MG63 (cell line): ENCODE measurements at places on chromosomes 3 and 15. TPM values are rescaled to one million over a fixed set of nuclear protein-coding genes. Genes with fewer than 3 reads are reported as not detected.

DNA sequence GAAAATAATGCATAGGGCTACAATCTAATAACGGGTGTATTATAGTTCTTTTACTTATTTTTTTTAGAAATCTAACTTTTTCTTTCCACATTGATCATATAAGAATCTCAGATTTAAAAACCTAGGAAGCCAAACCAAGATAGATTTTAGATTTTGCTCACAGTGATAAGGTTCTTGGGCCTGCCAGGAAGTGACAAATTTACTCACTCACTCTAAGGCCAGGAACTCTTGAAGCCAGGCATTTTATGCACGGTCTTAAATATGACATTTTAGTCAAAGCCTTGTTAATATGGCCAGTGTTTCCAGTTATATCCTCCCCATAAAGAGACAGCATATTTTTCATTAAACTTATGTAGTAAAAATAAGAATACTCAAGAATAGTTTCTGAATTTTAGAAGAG is 271.4 kb downstream of the SQOR start:
- DNase-seq, result no peak

- no peak for DNase-seq
These were observed 86.2 kb downstream of the CMSS1 start for GRCh38 chr3:99903869-99904268.

- DNase-seq, result peak; percentile 40
These were observed 350.5 kb downstream of the LRTM1 start for GRCh38 chr3:54577313-54577712.

DNA sequence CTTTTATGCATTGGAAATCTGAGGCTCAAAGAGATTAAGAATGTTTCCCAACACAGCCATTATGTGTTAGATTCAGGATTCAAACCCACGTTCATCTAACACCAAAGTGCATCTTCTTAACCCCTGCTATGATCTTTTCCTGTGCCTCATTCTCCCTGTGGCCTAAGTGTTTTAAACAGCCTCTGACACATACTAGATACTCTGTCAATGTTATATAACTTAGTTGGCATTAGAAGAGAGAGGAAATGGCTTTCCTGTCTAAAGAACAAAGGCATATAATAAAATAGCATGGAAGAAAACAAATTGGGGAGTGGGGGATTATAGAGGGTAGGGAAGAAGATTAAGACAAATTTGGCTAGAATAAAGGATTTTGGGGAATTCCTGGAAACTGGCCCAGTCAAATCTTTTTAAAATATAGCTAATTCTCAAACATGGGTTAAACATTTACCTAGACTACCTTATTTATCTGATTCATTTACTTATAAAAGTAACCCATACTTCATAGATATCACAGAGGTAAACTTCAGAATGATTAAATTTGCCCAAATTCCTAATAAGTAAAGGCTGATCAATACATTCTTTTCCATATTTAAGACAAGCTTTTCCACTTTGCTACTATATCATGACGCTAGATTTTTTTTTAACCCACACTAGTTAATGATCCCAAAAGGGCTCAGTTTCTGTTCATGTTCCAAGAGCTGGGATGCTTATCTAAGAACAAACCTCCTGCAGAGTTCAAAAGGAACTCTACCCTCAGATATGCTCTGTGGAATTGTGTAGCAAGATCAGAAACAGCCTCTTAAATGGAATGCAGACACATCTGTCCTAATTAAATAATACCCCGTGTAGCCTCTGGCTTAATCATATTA is 122.9 kb upstream of the PTPRG start:
- DNase-seq, result no peak

DNA sequence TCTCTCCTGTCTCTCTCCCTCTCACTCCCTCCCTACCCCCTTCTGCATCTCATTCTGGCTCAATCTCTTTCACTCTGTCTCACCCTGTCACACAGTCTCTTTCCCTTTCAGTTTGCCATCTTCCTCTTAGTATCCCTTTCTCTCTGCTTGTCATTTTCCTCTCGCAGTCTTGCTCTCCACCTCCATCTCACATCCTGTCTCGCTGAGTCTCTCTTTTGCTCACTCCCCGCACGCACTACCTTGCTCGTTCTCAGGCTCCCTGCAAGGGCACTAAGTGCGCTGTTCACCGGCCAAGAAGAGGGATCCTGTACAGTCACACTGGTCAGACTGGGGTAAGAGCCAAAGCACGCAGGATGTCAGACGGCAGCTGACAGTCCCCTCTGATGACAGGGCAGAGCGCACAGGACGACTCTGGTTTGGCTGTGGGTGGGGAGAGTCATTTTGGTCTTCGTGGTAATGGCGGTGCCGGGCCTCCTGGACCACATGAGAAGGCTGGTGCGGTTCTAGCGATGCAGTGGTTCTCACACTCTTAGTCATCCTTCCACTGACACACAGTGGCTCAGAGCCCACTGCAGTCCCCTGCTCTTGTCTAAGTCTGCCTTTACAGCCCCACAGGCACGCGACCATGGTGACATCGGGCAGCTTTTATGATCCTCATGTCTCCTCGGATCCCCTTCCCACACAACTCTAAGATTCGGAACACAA is 356.8 kb downstream of the FOXP1 start:
- peak; percentile 23 for DNase-seq

DNA sequence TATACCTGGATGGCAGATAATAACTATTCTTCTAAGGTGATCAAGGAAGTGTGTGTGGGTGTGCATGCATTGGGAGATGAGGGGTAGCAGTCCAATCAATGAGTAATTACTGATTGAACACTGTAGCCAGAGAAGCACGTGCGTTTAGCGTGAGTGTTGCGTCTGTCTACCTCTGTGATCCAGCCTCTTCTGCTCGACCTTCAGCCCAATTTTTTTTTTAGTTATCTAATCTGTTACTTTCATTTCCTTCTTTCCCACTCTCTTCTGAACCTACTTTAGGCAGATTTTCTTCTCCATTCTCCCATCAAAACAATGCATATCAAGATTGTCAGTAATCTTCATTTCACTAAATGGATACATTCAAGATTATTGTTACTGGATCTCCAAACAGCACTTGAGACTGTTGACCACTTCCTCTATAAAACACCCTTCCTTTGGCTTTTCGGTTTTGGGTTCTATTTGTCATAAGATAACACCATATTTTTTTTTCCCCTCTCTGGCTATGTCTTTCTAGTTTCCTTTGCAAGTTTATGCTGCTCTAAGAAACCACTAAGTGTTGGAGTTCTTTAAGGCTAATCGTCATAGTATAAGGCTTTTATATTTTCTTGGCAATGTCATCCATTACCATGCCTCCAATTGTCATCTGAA is 41.0 kb downstream of the MCTP2 start:
- no peak for DNase-seq

- DNase-seq, result no peak
These were observed 115.0 kb downstream of the ISL2 start for GRCh38 chr15:76451540-76451939.

DNA sequence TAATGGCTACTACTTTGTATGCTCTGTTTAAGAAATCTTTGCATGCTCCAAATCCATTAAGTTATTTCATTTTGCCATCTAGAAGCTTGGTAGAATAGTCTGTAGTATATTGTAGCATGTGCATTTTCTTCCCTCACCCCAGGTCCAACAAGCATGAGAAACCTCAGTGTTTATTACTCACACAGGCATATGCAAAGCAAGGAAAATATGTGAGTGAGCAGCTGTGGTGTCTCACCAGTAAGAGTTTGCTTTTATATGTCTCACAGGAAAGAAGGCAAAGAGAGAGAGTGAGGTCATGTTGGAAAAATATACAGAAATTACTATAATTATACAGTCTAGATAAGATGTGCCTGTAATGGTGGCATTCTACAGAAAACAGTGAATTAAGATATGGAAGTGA is 312.5 kb downstream of the C3orf38 start:
- no peak for DNase-seq

GRCh38 chr3:63768386-63768785 is 50.7 kb upstream of the C3orf49 start:
- DNase-seq, result no peak

DNA sequence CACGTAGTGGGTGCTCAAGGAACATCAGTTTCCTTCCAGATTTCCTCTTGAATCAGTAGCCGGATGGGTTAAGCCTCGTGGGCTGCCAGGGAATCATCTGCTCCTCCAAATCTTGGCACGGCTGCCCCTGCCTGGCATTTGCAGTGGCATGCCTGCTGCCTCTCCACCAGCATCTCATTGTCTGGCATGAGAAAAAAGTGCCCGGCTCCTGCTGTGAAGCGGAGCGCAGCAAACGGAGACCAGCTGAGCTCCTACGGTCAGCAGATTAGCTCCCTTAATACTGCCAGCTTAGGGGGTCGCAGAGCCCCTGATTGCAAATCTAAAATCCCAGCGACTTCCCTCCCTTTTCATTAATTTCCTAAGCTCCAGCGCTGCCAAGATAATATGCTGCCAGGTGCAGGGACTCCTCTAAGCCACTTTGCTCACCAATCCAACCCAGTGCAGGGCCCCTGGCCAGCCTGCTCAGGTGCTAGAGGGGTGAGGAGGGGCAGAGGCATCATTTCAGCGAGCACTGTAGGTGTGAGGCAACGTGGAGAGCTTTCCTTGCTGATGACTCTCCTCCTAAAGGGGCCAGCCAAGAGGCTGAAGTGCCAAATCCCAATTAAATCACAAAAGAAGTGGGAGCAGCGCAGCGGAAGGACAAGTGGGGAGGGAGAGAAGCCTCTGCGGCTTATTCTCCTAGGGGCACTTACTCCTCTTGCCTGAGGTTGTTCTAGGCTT is 49.6 kb upstream of the ST8SIA2 start:
- DNase-seq, result peak; percentile 82

DNA sequence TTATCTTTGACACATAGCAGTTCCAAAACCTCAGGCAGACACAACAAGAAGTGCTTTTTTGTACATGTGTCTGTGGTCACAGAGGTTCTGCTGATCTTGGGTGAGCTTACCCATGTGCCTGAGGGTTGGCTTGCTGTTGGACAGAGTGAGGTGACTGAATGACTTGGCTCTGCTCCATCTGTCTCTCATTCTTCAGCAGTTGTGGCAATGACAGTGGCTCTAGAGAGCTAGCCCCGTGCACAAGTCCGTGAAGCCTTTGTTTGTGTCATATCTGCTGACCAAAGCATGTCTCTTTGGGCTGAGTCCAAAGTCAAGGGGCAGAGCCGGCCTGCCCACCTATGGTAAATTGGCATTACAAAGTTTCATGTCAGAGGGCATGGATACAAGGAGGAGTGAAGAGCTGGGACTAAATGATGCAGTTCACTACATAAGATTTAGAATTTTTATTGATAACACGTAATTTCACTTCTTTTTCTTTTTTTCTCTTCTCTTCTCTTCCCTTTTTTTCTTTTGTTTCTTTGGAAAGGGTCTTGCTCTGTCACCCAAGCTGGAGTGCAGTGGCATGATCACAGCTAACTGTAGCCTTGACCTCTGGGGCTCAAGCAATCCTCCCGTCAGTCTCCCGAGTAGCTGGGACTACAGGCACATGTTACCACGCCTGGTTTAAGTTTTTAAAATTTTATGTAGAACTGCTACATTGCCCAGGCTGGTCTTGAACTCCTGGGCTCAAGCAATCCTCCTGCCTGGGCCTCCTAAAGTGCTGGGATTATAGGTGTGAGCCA is 77.9 kb downstream of the ITPR1 start:
- no peak for DNase-seq

GRCh38 chr15:56798639-56799038 is 65.3 kb upstream of the ZNF280D start:
- DNase-seq, result peak; percentile 90

DNA sequence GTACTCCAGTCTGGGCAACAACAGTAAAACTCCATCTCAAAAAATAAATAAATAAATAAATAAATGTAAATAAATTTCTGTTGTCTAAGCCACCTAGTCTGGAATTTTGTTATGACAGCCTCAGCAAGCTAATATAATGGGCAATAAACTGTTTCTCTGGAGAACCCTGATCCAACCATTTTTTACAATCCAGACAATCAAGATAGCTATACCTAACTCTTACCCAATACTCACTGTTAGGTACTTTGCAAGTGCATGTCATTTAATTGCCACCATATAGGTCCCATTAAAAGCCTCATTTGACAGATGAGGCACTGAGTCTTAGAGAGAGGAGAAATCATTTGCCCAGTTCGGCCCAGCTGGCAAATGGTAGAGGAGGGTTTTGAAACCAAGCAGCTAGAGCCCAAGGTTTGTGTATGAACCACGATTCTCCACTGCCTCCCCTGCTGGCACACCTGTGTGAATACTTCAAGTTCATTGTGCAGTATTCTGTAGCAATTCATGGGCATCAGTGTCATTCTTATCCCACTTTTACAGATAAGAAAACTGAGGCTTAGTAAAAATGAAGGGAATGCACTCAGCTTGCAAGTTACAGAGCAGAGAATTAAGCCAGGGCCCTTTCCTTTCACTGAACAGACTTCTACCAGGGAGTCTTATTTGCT is 107.0 kb upstream of the UBE2E1 start:
- no peak for DNase-seq

DNA sequence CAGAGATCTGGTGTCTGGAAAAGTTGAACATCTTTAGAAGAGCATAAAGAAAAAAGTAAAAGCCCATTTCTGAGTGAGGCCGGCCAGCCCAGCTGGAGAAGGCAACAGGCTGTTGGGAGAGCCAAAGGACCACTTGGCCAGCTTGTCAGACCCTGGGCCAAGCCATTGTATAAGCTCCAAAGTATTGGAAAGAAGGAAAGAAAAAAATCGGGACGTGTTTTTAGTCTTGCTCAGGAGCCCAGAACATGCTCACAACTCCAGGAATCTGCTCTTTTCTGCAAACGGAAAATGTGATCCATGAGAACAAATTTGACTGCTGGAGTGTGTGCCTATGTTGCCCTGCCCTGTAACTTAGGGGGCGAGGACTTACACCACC is 10.4 kb upstream of the CLPX start:
- no peak for DNase-seq

- DNase-seq, result no peak
These were observed 1.7 kb downstream of the AKAP13 start for GRCh38 chr15:85381850-85382751.

- DNase-seq, result no peak
These were observed 189.2 kb upstream of the LPP start for GRCh38 chr3:187964760-187965159.

DNA sequence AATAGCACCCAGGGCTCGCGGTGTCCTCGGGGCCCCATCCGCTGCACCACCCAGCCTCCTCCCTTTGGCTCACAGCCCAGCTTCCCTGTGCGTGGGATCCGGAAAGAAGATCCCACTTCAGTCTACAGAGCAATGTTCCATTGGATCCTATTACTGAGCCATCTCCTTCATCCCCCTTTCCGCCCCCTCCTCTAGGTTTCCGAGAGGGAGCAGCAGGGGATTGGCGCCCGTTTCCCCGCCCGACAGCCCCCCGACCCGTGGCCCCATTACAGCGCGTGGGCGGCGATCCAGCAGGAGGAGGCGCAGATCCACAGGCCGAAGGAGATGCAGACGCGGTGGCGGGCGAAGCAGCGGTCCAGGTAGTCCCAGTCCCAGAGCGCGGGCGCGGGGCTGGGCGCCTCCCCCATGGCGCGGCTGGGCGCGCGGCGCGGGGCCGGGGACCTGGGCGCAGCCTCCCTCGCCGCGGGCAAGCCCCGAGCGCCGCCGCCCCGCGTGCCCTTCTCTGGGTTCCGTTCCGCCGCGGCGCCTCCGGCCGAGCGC is 340 bp downstream of the TMEM44 start:
- peak; percentile 65 for DNase-seq

The BDH1 gene
- total RNA-seq, result 2.2 and 23.5 TPM in 2 replicates

The PLA2G4E gene
- total RNA-seq, result not detected in 2 replicates

The NUP210 gene
- total RNA-seq, result 14.6 and 16.4 TPM in 2 replicates

The TAGLN3 gene
- total RNA-seq, result not detected in 2 replicates

The MAGEF1 gene
- total RNA-seq, result 25.6 and 30.3 TPM in 2 replicates

The LRTM1 gene
- total RNA-seq, result not detected in 2 replicates

The ISLR2 gene
- not detected in 2 replicates for total RNA-seq

The CILP gene
- not detected in 2 replicates for total RNA-seq

The HTD2 gene
- 3.6 and 25.3 TPM in 2 replicates for total RNA-seq
